ENCODE measurements at places on chromosomes 5 and 9. TPM values are rescaled to one million over a fixed set of nuclear protein-coding genes. Genes with fewer than 3 reads are reported as not detected.

- no peak for DNase-seq
These were observed 10.6 kb upstream of the CSNK1A1 start for GRCh38 chr5:149561848-149562247.

DNA sequence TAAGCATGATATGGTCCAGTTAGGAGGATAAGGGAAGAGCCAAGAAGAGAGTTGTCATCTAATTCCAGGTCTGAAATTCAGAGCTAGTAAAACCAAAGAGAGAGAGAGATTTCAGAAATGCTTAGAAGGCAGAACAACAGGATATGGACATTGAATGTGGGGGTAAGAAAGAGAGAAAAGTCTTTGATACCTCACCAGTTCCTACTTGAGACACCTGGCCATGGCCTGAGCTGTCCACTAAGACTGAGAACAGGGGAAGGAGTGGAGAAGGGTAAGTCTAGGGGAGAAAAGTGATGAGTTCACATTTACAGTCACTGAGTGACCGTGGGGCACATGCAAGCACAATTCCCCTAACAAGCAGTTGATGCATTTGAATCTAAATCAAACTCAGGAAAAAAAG, 35.5 kb downstream of the TIMD4 start:
- no peak for DNase-seq

DNA sequence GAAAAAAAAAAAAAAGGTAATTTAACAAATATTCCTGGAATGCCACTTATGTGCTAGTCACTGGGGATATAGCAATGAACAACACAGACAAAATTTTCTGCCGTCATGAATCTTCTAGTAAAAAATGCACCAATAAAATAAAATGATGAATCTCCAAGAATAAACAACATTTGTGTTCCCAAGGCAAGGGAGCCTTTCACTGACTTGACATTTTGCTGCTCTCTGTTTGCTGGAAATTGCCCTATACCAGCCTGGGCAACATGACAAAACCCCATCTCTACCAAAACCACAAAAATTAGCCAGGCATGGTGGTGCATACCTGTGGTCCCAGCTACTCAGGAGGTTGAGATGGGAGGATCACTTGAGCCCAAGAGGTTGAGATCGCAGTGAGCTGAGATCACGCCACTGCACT, 64.5 kb upstream of the ERBIN start:
- no peak for DNase-seq

Gene ERCC6L2
- 38.8 TPM for total RNA-seq

- no peak for DNase-seq
These were observed 53.7 kb upstream of the KCNIP1 start for GRCh38 chr5:170450061-170450669.

DNA sequence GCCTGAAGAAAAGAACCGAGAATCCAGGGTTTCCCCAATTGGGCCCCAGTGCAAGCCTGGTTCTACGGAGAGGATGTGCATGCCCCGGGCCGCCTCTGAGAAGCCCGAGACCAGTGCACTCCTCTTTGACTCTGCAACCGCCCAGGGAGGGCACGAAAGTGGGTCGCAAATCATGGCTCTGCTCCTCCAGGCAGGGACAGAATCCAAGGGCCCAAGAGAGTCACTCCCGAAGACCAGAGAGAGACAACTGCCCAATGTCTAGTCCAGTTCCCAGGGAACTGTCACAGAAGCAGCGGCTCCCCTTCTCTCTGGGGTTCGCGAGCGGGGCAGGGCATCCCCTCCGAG, 107.8 kb downstream of the PSD2 start:
- no peak for DNase-seq

- no peak for DNase-seq
These were observed 38.2 kb downstream of the GZMK start for GRCh38 chr5:55062039-55062779.

DNA sequence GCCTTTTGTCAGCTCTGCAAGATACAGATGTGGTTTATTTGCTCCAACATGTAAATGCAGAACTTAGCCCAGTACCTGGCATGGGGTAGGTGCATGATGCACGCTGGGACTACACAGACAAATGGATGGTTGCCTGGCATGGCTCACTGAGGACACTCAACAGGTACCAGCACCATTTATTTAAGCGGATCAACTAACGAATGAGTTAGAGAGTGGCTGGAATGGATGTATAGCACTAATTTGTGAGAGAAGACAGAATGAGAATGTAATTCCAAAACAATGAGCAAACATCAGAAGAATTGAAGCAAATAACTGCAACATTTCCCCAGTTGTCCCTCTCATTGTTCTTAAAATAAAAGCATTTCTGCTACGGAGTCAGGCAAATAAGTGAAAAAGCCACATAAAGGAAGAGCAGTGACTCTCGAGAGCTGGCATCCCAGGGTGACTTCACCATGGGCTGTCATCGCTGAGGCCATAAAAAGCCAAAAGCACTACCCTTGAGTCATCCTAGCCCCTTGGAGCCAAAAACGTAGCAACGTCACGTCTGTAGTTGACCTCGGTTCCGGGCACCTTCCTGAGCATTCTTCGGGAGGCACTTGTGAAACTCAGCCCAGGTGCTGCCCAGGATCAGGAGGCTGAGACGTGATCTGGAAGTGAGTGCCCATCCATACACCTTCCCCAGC, 290.3 kb downstream of the NSG2 start:
- no peak for DNase-seq

Gene PCDHB4
- not detected for total RNA-seq

Gene FGFR4
- total RNA-seq, result 3.8 TPM

Gene CCL21
- total RNA-seq, result not detected

- no peak for DNase-seq
These were observed 3.7 kb downstream of the PHF24 start for GRCh38 chr9:34961574-34962490.

- no peak for DNase-seq
These were observed 7.4 kb downstream of the CPLX2 start for GRCh38 chr5:175878544-175879438.

DNA sequence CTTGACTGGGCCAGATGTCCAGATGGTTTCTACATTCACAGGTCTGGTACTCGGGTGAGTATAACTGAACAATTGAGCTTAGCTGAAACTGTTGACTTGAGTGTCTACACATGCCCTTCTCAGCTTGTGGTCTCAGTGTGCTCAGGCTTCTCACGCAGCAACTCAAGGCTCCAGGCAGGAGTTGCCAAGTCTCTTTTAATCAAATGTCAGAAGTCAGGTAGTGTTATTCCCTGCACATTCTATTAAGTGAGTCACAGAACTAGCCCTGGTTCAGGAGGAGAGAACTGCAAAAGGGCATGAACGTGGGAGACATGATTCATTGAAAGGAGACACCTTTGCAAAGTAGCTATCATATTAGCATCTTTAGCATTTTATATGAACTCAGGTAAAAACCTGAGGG, 199.3 kb upstream of the ACTBL2 start:
- DNase-seq, result no peak

GRCh38 chr5:174056064-174056847, 10.8 kb downstream of the NSG2 start:
- DNase-seq, result no peak

DNA sequence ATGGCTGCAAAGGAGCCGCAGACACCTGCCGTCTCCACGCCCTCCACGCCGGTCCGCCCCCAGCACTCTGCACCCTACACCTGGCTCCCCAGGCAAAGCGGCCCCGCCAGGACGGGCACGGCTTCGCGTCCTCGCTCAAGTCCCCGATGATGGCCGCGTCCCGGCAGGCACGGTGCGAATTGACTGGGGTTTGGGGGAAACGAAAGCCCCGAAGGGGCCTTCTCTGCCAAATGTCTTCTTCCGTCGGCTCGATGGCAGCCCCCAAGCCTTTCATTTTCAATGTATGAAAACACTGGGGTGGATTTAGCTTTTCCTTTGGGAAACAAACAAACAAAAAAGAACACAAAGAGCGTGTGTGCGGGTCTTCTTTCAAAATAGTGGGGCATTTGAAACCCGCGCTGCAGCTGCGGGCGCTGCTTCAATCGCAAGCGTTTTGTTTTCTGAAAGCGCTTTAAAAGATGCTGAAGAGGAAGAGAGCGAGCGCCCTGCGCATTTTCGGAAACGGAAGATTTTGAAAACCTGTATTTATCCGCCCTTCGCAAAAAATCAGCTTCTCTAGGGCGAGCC, 160.0 kb downstream of the RMI1 start:
- DNase-seq, result peak; percentile 7

DNA sequence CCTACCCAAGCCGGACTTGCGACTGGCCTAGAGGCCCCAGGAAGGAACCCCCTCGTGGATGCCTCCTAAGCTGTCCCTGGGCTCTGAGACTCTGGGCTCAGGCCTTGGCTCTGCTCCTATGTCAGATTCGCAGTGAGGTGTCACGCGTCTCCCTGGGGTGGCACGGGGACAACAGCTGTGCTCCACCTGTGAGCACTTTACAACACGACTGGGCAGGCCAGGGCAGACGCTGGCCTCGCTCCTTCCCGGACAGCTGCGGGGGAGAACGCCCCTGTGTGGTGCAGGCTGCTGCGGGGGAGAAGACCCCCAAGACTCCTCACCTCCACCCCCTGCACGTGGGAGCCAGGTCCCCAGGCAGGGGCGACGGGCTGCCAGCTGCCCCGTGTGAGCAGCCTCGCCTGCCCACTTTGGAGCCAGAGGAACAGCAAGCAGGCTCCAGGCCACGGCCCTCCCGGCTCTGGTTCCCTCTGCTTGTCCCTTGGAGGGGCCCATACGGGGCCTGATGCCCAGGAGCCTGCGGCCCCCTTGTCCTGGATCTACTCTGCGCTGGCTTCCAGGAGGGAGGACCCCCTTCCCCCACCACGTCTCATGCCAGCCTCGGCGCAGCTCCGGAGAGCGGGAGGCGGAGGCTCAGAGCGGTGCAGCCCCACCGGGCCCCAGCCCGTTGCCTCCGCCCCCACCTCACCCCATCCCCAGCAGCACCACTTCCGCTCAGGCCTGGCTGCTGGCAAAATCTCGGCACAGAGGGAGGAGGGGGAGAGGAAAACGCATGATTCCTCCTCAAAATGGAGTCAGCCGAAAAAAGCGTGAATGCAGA, 36.0 kb downstream of the SARDH start:
- DNase-seq, result peak; percentile 42

DNA sequence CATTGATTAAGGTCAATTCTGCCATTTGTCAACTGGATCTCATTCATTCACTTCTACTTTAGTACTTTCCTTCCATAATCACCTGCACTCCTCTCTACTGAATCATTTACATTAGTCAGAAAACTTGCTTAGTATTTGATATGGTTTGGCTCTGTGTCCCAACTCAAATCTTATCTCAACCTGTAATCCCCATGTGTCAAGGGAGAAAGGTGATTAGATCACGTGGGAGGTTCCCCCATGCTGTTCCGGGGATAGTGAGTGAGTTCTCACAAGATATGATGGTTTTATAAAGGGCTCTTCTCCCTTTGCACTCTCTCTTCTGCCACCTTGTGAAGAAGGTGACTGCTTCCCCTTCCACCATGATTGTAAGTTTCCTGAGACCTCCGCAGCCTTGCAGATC, 23.7 kb upstream of the UGCG start:
- no peak for DNase-seq

DNA sequence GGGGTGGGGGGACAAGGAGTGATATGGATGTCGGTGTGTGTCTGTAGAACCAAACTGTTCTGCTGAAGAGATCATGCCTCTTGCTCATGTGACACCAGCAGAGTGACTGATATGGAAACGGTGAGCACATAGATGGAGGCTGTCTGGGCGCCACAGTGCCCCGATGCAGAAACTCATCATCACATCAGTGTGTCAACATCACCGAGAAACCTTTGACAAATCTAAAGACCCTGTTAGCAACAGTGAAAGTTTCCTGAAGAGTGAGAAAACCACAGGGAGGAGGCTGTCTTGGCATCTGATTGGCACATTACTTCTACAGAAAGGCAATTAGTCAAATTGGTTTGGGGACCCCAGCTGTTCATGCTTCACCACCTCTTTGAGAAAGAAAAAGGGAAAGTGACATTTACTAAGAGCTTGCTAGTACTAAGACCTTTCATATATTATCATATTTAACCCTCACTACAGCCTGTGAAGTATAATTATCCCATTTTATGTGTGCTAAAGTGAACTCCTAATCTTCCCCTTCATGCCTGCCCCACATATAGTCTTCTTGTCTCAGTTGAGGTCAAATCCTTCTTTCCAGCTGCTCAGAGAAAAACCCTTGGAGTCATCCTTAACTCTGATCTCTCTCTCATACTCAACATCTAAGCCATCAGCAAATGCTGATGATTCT, 25.6 kb downstream of the CSF2 start:
- no peak for DNase-seq

GRCh38 chr9:92275541-92275940, 18.0 kb downstream of the IARS1 start:
- no peak for DNase-seq

DNA sequence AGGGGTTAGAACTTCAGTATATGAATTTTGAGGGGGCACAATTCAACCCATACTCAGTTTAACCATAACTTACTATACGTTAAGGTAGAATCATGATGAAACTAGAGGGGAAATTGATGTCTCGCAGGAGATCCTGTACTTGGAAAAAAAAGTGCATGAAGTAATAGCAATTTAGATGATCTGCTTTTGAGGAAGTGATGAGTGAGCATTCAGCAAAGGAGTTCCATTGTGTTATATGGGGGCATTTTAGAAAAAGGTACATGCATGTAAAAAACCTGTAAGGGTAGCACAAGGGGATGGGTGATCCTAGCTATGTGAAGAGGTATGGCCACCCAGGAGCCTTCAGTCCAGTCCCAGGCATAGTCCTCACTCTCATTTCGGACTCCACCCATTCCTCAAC, 14.8 kb upstream of the TMC1 start:
- DNase-seq, result no peak

DNA sequence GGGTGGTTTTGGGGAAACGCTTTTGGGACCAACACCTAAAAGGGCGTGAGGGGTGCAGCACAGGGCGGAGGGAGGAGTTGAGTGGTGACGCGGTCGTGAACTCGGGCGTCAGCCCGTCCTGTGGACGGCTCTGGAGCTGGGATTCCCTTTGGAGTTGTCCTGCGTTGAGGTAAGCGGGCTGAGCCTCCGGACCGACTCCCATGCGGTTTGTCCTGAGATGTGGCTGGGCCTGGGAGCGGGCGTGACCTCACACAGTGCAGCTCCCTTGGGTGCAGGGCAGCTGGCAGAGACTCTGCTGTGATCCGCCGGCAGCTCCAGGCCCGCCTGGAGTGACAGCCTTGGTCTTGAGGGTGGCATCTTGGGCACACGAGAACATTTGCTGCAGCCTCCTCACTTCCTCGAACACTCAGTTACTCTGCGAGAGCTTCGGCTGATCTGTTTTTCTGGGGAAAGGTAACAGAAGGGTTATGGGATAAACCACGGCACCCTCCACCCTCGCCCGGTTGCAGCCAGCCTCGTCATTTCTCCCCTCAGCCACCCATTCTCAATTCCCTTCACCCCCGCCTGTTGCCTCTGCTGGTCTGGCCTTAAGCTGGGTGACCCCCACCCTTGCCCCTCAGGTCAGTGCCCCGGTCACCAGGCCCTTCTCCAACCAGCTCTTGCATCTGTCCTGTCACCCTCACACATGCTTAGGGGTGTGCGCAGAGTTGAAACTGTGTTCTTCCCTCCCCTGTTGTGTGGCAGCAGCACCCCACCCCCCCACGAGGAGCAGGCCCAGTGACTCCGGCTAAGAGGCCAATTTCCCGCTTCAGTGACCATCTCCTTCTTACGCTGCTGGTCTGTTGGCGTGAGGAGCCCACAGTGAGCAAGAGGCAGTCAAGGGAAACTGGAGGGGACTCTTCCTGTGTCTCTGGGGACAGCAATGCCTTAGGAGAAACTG, 94.2 kb upstream of the COL5A1 start:
- DNase-seq, result no peak
